ENCODE measurements at places on chromosomes 2 and 18.
A peak's percentile ranks its signal among the peaks of the same experiment; 100 is the strongest.

GRCh38 chr2:42386682-42387081, 25.7 kb upstream of the COX7A2L start:
- no peak for DNase-seq

GRCh38 chr18:54278615-54279014, 9.3 kb downstream of the POLI start:
- no peak for DNase-seq

GRCh38 chr18:59769129-59769865, 72.1 kb upstream of the CCBE1 start:
- DNase-seq, result no peak

DNA sequence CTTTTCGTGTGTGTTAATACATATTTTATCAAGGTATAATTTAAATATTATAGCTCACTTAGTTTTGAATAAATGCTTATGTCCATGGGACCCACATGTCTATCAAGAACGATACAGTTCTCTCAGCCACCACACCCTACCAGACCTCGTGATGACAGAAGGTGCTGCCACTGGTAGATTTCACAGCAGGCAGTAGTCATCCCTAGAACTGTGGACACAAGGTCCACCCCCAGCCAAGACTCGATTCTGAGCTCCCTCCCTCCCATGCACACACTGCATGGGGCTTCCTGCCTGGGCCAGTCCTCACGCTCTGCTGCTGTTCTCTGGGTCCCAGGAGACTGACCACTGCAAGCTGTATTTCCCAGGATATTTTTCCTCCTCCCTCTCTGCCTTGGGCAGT, 26.5 kb upstream of the CREB1 start:
- no peak for DNase-seq

GRCh38 chr2:41464395-41464794, 583.4 kb upstream of the PKDCC start:
- DNase-seq, result no peak

GRCh38 chr2:25478736-25479135, 137.0 kb upstream of the DNMT3A start:
- no peak for DNase-seq

GRCh38 chr18:6239716-6240115, 175.0 kb downstream of the L3MBTL4 start:
- no peak for DNase-seq

DNA sequence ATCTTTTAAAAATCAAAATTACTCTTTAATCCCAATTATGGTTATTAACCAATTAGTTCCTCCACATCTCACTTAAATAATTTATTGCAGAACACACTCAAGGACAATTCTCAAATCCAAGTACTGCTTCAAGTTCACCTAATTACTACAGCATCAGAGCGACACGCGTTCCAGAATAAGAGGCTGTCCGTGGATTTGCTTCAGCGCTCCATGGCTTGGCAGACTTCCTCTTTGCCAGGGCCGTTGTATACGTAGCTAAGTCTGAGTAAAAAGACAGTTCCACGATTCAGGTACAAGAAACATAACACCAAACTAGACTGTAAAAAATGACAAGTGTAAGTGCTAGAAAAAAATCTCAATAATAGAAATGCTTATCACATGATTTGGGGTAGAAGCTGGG, 153.2 kb upstream of the MYT1L start:
- no peak for DNase-seq

DNA sequence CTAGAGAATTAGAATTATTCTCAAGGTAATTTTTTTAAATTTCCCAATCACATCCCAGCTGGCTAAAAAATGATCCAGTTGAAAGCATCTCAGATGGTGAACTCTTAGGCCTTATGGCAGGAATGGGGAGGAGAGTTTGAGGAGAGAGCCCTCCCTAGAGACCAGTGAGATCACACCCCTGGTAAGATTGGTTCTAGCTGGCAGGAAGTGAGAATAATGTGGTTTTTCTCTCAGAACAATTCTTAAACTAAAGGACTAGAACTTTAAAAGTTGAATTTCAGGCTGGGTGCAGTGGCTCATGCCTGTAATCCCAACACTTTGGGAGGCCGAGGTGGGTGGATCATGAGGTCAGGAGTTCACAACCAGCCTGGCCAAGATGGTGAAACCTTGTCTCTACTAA, 120.2 kb downstream of the MYO3B start:
- DNase-seq, result no peak

- no peak for DNase-seq
Measured at GRCh38 chr2:199994371-199994770, 39.0 kb downstream of the MAIP1 start.

GRCh38 chr2:204255526-204255925, 289.7 kb upstream of the PARD3B start:
- DNase-seq, result no peak

- no peak for DNase-seq
Measured at GRCh38 chr2:226882606-226883005, 46.8 kb downstream of the RHBDD1 start.

- DNase-seq, result no peak
Measured at GRCh38 chr18:29071869-29072268, 894.9 kb upstream of the CDH2 start.

DNA sequence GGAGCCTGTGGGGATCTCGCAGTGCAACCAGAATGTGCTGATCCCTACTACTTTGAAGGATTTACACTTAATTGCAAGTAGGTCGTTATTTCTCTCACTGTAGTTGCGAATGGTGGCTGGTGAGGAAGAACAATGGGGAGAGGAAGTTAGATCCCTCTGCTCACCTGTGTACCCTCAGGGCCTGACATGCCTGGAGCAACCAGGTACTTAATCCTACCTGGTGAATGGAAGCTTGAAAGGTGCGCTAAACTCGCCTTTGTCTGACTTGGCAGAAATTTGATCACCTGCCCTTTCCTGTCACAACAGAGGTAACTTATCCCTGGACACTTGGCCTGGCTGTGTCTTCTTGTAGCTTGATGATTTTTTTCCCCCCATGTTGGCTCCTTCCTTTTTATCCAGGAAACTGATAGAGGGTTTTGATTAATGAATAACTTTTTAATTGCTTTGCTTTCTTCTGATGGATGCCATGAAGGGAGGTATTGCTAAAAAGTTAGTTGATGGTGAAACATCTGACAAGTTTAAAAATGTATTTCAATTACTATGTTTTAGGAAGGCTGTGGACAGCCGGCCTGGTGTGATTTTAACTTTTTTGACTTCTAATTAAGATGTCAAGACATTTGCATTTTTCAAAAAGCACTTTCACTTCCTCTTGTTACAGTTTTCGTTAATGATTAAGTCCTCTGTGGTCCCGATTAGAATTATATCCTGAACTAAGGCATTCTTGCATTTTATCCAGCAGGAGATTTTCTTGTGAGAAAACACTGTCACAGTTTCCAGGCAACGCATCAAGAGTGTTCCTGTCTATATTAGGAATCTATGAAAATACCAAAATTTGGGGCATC, 9.2 kb downstream of the SGPP2 start:
- DNase-seq, result no peak

GRCh38 chr2:182522405-182522896, 95.6 kb upstream of the PDE1A start:
- DNase-seq, result no peak

DNA sequence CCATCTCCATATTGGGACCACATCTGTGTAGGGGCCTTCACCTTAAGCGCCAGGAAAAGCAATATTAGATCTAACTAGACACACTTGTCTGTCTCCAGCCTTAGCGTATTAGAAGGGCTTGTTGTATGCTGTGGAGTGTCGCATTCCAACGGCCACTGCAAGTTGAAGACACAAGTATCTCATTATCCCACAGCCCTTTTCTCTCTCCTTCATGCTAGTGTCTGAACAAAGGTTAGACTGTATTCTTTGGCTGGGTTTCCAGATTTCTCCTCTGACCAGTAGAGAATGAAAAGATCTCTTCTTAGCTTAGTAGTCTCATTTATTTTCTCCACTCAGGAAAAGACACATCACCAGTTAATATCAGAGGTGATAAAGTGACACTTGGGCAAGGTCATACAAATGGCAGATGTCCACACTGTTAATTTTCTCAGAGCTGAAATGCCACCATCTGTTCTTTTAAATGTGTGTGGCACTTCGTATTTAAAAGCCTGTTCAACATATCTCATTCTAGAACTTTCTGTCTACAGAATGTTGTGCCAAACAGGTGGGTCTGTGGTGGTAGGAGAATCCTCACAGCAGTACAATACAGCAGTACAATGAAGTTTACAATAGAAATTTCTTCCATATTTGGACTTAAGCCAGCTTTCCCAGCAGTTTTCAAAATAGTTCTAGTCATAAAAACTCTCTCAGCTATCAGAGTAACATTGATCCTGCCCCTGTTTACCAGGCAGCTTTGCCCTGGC, 94.0 kb upstream of the ITGA6 start:
- no peak for DNase-seq

DNA sequence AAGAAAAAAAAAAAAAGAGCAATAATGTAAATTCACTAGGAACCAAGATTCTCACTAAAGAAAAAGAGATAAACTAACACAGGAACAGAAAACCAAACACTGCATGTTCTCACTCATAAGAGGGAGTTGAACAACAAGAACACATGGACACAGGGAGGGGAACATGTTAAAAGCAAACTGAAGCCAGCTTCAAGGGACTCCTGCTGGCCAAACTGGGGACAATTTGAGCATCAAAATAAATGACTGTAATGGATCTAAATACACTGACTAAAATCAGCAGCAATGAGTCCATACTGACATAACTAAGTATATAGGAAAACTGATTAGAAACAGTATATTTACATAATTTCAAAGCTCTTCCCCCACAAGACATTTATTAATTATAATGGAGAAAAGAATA, 73.0 kb downstream of the FARSB start:
- no peak for DNase-seq

DNA sequence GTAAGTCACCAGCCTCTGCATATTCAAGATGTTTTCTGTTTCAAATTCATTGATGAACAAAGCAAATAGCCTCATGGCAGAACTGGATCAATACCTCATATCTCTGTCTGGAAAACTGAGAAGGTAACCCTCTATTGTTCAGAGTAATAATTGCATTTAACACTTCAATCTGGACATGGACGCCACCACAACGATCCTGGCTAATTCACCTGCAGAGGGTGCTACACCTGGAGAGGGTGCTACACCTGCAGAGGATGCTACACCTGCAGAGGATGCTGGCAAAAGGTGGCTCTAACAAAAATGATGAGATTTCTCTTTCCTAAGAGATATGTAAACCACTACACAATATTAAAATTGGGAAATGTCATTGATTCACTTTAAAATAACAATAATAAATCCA, 183.1 kb upstream of the HNRNPA3 start:
- peak; percentile 29 for DNase-seq

DNA sequence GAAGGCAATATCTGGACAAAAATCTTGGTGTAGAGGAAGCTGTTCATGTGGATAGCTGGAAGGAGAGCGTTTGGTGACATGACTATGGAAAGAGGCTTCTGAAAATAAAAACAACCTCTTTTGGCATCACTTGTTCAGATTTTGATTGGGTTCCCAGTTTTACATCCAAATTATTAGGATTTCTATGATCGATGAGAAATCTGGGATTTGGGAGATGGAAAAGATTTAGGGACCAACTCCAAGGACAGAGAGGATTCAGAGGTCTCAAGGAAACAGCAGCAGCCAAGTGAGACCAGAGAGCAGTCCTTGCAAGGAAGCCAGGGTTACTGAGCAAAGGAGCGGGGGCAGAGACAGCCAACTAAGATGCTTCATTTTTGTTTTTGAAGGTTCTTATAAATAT, 441.7 kb downstream of the TRIB2 start:
- DNase-seq, result no peak

GRCh38 chr2:148965623-148966437, 72.7 kb upstream of the LYPD6B start:
- DNase-seq, result no peak

GRCh38 chr2:69177785-69178636, 165.0 kb downstream of the ANTXR1 start:
- peak; percentile 88 for DNase-seq

- no peak for DNase-seq
Measured at GRCh38 chr2:38966678-38967077, 77.0 kb downstream of the ARHGEF33 start.

Measured in iPS DF 6.9 (cell line).